ENCODE measurements at places on chromosomes 7 and 10.

GRCh38 chr7:1920266-1920681, 250.2 kb downstream of the ELFN1 start:
- DNase-seq: no peak

DNA sequence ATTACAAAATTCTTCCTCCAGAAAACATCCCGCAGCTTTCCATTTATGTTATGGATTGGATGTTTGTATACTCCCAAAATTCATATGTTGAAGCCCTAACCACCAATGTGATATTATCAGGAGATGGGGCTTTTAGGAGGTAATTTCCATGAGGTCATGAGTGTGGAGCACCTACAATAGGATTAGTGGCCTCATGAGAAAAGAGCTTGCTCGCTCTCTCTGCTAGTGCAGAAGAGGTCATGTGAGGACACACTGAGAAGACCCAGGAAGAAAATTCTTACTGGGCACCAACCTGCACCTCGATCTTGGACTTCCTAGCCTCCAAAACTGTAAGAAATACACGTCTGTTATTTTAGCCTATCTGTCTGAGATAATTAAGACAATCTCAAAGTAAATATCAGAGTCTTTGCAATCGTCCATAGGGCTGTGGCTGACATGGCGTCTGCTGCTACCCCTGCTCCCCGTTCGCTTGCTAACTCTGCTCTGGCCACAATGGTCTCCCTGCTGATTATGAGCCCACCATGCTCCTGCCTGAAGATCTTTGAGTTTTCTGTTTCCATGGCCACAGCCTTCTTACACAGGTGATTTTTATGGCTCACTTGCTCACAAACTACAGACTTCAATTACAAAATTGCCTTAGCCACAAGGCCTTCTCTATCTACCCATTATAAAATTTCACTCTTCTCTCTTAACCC, 333.3 kb downstream of the CACNA2D1 start:
- no peak for DNase-seq

- DNase-seq: peak; percentile 79
Measured at GRCh38 chr7:96097835-96098234, 224.1 kb downstream of the SLC25A13 start.

- no peak for DNase-seq
Measured at GRCh38 chr10:963186-963585, 25.0 kb upstream of the GTPBP4 start.

GRCh38 chr7:10346032-10346431, 627.6 kb upstream of the PHF14 start:
- no peak for DNase-seq

GRCh38 chr10:70528314-70528713, 49.7 kb downstream of the PALD1 start:
- no peak for DNase-seq

DNA sequence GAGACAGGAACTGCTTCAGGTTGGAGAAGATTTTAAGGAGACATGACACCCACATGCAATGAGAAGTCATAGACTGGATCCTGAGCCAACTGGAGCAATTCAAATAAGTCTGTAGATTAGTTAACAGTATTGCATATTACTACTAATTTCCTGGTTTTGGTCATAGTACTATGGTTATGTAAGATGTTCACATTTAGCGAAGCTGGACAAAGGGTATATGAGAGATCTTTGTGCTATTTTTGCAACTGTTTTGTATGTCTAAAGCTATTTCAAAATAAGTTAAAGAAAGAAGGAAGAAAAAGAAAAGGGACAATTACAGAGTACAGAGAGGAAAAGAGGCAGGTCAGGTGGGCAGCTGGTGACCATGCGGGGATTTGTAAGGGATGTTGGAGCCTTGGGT, 116.5 kb upstream of the SVIL start:
- no peak for DNase-seq

- no peak for DNase-seq
Measured at GRCh38 chr7:15407910-15408309, 153.9 kb downstream of the AGMO start.

GRCh38 chr7:155950898-155951553, 138.8 kb upstream of the SHH start:
- DNase-seq: no peak

GRCh38 chr7:55545496-55545895, 26.8 kb downstream of the VOPP1 start:
- no peak for DNase-seq

DNA sequence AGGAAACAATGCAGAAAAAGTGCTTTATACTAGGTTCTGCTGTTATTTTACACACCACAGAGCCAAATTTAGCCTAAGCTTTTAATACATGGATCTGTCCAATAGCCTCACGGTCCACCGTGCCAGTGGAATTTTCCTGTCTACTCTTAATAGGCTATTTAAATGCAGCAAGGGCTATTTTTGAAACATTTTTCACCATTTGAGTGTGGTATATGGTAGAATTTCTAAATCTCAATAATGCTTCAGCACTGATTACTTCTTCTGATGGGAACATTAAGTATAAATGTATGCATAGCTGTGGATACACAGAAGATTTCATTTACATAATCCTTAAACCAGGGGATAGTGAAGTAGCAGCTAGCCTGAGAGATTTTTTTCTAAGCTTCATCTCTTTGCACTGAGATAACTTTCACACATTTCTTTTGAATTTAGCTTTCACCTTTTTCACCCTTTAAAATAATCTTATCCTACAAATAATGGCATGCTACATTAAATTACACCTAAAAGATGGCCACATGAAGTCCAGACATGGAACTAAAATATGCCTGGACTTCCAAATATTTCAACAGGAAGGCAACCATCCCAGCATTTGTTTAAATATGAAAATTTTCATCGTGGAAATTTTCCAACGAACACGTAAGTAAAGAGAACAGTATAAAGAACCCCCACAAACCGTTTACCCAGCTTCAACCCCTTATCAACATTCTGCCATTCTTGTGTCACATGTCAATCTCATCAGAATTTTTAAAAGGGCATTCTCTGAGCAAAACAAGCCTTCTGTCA, 45.4 kb downstream of the AMPH start:
- no peak for DNase-seq

DNA sequence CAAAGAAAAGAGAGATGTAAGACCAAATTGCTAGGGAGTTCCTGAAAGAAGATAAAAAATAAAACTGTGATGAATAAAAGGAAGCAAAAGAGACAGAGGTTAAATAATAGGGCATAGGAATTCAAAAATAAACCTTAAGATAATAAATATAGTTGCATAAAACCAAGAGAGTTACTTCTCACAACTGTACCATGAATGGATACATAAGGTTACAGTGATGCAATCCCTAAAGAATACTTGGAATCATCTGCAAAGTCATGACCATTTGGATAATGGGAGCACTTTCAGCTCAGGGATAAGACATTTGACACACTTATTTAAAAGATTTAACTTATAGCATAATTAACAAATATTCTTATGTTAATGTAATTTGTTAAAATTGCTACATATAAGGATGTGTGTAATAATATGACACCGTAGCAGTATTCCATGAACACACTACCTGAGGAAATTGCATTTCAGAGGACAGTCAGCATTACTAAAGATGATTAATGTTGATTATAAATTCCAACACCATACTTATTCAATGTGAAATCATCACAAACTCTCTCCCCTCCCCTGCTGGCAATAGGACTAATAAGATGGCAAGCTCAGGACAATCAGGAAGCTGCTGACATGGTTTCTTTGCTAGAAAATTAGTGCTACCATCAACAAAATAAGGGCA, 202.1 kb upstream of the AKR1E2 start:
- DNase-seq: no peak

GRCh38 chr10:22659866-22660265, 54.5 kb downstream of the PIP4K2A start:
- DNase-seq: no peak

- DNase-seq: no peak
Measured at GRCh38 chr10:17703706-17704105, 48.3 kb upstream of the TMEM236 start.

GRCh38 chr10:26451903-26452302, 13.8 kb downstream of the APBB1IP start:
- DNase-seq: no peak

DNA sequence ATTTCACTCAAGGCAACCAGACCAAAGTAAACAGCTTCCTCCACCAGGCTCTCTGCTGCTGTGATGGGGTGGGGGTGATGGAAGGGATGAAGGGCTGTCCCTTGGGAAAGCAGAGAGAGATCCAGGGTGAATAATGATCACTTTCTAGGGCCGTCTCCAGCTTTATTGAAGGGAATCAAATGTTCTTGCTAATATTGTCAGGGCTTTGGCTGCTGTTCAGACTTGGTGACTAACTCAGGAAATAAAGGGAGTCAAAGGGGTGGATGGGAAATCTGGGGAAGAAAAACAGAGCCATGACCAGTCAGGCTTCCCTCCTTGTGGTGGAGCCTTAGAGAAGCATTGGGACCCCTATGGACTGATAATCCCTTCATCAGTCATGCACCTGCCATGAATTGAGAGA, 196.2 kb upstream of the AGK start:
- DNase-seq: no peak

DNA sequence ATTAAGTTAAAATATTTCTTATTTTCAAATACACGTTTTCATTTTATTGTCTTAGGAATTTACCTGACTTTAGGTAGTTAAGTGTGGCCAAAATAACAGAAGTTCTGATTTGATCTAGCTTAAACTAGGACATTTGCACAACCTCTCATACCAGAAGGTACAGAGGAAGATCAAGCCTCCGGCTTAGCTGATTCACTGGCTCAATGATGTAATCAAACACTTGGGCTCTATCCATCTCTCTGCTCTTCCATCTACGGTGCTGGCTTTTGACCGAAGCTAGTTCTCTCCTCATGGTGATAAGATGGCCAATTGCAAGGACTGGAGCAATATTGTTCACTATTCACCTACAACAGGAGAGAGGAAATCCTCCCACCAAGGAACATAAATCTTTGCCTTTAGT, 12.2 kb upstream of the HYCC1 start:
- no peak for DNase-seq

- DNase-seq: no peak
Measured at GRCh38 chr10:13812804-13813203, 226.0 kb downstream of the PRPF18 start.

DNA sequence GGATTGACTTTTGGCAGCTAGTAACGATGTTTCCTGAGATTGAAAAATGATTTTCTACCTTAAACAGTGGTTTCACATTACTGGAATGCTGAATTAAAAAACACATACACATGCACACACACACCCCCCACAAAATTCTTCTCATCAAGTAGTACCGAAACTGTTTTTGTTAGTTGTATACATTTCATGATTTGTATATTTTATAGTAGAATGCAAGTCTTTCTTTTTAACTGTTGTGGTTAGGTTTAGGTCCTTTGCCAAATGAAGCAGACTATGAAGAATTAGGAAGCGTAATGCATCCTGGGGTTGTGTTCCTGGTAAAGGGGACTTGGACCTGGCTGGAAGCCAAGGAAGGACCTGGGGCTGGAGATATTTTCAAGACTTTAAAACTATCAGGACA, 505.8 kb downstream of the SUGCT start:
- no peak for DNase-seq

- no peak for DNase-seq
Measured at GRCh38 chr7:115984105-115984504, 46.5 kb downstream of the TFEC start.

DNA sequence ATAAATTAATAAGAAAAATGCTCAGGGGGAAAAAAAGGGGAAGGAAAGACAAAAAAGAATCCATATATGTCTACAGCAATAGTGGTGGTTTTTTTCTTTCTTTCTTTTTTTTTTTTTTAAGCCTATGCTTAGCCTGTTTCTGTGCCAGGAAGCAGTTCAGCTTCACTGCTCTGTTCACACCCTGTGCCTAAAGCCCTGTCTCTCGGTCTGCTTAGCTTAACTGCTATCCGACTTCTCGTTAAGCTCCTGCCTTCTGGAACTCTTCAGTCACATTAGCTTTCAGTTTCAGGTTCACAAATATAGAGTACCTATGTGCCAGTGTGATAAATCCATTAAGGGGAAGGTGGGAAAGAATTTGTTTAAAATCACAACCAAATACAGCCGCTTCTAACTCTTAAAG, 26.5 kb upstream of the NRG3 start:
- DNase-seq: no peak

- DNase-seq: no peak
Measured at GRCh38 chr10:62744136-62744535, 60.4 kb upstream of the ADO start.

DNA sequence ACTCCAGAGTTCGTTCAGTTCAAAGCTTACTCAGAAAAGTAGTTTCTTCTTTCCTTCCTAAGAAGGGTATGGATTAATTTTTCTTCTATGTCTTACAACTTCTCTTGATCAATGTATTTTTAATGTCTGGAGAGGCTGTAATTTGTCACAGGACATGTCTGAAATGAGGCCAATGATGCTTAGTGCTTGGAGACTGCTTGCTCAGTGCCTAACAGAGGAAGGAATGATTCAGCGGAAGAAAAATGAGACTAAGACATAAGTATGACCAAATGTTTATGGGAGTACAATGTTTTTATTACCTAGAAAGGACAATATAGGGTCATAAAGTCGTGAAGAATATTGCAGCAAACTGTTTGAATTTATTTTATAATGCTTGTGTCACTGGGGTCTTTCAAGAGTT, 43.3 kb downstream of the GPR37 start:
- no peak for DNase-seq

- no peak for DNase-seq
Measured at GRCh38 chr7:107580716-107581383, 804 bp downstream of the BCAP29 start.

DNA sequence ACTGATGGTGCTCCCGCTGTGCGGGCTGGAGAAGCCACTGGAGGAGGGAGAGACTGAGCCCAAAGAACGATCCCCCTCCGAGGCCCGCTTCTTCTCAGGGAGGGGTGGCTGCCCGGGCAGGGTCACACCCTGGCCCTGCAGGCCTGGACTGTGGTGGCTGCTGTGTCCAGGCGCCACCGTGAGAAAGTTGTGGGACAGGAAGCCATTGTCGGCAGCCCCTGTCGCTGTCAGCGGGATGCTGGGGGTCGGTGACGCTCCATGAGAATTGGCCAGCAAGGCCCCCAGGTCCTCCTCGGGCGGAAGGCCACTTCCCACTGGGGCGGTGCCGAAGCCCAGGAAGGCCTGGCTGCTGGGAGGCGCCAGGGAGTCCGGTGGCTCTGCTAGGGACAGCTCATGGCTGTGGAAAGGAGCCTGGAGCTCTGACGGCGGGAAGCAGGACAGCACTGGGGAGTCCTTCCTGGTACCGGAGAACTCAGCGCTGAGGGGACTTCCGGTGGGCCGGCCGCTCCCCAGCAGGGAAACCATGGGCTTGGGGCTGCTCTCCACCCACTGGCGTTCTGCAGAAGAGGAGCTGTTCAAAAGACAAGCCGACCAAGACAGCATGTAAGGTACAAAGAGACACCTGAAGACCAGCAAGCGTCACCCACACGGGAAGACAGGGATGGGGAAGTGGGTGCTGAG, 278.8 kb downstream of the TNS3 start:
- no peak for DNase-seq

DNA sequence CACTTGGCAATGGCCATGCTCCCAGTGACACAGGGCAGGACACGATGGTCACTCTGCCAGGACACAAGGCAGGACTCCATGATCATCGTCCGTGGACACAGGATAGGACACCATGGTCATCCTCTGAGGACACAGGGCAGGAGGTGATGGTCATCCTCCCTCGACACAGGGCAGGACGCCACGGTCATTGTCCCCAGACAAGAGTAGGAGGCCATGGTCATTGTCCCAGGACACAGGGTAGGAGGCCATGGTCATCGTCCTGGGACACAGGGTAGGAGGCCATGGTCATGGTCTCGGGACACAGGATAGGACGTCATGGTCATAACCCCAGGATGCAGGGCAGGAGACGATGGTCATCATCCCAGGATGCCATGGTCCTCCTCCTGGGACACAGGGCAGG, 289.2 kb downstream of the TCERG1L start:
- DNase-seq: no peak

All from fibroblast of skin of left biceps (primary cell).